ENCODE measurements at places on chromosomes 2 and 18. TPM values are rescaled to one million over a fixed set of nuclear protein-coding genes. Genes with fewer than 3 reads are reported as not detected.

GRCh38 chr2:17877811-17878280, 621 bp upstream of the KCNS3 start:
- no peak for DNase-seq

- DNase-seq: peak; percentile 16
These were observed 826.2 kb upstream of the DDX18 start for GRCh38 chr2:116988303-116988702.

- DNase-seq: no peak
These were observed 54.1 kb upstream of the ODC1 start for GRCh38 chr2:10501980-10502802.

GRCh38 chr2:238475034-238475433, 48.3 kb downstream of the ASB1 start:
- DNase-seq: no peak

GRCh38 chr2:51013079-51013932, 18.6 kb downstream of the NRXN1 start:
- DNase-seq: peak; percentile 3

DNA sequence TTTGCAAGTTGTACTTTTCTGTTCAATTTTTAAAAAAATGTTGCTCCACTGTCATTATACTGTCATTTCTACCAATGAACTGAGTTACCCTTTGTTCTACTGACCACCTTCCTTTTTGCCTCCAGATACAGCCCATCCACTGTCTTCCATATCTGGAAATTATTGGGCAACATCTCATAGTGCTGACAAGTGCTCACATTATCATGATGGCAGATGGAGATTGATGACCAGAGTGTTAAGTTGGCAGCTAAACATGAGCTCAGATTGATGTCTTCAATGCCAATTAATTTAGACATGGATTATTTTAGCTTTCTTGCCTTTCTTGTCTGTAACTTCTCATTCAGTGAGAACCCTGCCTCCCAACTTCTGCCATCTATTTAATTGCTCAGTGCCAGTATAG, 76.6 kb downstream of the KIAA1328 start:
- no peak for DNase-seq

DNA sequence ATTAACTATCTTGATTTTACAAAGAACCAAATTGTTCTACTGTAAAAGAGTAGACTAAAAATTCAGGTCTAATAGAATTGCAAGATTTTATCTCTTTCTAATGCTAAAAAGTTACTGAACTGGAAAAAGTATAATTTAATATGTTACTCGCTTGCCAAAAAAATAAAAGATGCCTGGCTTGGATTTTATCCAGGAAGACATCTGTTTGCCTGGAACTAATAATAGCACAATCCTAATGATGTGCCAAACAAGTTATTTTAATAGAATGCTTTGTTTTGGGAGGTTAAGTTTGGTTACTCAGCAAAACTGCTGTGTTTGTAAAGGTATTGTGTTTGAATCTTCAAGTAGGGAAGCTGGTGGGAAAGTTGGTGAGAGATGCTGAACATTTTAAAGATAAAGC, 19.4 kb upstream of the ZSWIM2 start:
- no peak for DNase-seq

GRCh38 chr2:17759805-17760204, 5.9 kb downstream of the GEN1 start:
- no peak for DNase-seq

DNA sequence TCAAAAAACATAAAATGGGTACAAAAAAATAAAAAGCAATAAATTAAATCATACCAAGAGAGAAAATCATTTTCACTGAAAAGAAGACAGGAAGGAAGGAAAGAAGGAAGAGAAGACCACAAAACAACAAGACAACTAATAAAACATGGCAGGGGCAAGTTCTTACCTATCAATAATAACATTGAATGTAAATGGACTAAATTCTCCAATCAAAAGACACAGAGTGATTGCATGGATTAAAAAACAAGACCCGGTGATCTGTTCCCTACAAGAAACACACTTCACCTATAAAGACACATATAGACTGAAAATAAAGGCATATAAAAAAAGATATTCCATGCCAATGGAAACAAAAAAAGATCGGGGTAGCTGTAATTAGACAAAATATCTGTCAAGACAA, 82.6 kb upstream of the CERS6 start:
- DNase-seq: no peak

- no peak for DNase-seq
These were observed 76.7 kb upstream of the CHAC2 start for GRCh38 chr2:53690876-53691275.

GRCh38 chr2:43377327-43377726, 150.9 kb upstream of the ZFP36L2 start:
- no peak for DNase-seq

- DNase-seq: no peak
These were observed 162.2 kb downstream of the INSIG2 start for GRCh38 chr2:118250463-118250862.

DNA sequence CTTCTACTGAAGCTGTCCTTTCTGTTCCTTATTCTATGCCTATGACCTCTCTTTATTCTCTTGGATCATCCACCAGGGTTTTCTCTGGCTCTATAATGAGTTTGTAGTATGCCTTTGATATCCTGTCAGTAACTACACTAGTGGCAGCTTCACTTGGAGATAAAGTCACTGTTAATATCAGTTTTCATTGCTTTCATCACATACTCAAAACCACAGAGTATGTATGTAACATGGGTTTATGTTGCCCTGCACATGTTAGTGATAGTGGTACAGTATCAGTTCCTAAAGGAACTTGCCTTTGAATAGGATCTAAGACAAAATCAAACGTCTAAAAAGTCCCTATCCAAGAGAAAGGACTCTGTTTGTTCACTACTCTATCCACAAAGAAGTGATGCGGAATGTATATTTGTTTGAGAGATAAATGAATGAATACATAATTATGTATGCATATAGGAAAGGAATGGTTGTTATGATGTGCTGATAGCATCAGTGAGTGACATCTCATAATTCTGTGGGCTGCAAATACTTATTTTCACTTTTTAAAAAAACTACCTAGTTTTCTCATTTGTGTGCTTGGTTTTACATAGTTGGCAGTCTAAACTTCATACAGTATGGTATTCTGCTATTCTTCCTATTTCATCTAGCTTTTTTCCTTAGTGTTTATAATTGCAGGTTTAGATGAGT, 45.1 kb downstream of the TET3 start:
- no peak for DNase-seq

DNA sequence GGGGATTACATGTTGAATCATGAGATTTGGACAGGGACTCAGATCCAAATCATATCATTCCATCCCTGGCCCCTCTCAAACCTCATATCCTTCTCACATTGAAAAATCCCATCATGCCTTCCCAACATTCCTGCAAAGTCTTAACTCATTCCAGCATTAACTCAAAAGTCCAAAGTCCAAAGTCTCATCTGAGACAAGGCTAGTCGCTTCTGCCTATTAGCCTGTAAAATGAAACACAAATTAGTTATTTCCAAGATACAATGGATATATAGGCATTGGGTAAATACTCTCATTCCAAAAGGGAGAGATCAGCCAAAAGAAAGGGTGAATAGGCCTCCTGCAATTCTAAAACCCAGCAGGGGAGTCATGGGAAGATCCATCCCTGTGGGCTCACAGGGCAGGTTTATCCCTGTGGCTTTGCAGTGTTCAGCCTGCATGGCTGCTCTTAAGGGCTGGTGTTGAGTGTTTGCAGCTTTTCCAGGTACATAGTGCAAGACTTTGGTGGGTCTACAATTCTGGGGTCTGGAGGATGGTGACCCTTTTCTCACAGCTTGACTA, 21.2 kb upstream of the SLC14A1 start:
- DNase-seq: no peak

DNA sequence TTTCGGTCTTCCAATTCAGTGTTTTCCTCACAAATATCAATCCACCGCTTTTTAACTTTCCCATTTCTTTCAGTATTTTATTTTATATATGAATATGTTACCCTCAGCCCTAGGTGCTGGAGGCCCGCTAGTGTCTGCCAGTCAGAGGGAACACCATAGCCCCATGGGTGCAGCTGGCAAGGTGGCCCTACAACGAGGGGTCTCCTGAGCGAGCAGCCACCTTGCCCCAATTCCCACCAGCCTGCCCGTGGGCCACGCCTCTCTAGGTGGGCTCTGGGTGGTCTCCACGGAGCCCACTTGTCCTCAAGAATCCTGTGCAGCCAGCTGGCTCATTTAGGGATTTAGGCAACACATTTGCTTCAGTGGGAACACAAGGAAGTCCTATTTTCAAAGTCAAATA, 72.5 kb upstream of the RGPD5 start:
- no peak for DNase-seq

DNA sequence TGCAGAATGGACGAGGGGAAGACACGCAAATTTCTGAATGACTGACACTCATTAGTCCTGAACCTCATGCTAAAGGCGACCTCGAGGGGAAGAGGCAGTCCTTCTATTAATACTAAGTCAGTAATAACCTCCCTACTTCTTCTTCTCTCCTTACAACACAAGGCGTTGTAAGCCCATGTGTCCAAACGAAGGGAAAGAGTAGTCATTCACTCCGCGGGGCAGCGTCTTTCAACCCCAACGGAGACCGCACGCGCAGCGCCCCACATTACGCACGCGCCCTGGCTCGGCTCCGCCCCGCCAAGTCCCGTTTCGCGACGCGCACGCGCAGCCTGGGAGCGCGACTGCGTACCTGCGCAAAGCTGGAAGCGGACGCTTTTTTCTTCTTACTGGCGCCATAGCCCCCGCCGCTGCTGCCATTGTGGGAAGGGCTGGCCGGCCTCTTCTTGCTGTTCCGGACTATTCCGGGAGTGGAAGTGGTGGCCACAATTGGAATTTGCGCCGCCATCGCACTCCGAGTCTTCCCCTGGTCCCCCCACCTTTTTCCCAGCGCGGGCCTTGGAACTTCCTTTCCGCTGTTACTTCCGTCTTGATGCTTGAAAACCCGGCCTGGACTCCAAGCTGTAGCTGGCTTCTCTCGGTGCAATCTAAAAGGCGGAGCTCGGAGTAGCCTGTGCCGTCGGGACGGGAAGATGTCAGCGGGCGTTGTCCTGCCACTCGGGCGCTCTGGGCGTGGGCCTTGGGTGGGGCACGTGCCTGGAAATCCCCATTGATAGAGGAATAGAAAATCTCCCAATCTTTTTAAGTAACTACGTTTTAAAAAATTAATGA, at the start of gene INO80C:
Gene INO80C, minus strand, starts transcription at position 591 of the 828 bp plus-strand sequence. Its CDS starts 86 bp downstream, at position 505.
- DNase-seq: peak; percentile 90

GRCh38 chr18:5983488-5983887, 88.2 kb upstream of the TMEM200C start:
- no peak for DNase-seq

- DNase-seq: no peak
These were observed 489.3 kb downstream of the ZNF516 start for GRCh38 chr18:76005632-76006208.

DNA sequence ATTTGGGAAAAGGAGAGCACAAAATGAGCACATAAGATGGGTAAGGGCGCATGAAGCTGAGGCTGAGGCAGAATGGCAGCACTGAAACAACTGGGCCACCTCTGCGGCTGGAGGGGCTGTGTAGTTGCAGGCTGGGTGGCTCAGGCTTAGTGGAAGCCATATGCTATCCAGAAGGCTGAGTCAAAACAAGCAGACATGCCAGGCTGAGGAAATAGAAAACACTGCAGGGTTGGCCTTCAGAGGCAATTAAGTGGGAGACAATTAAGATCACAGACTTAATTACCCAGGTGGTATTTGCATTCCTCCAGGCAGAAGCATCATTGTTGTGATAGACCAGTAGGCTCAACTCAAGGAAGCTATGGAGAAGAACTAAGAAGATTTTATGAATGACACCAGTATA, 11.4 kb upstream of the XPO1 start:
- no peak for DNase-seq

DNA sequence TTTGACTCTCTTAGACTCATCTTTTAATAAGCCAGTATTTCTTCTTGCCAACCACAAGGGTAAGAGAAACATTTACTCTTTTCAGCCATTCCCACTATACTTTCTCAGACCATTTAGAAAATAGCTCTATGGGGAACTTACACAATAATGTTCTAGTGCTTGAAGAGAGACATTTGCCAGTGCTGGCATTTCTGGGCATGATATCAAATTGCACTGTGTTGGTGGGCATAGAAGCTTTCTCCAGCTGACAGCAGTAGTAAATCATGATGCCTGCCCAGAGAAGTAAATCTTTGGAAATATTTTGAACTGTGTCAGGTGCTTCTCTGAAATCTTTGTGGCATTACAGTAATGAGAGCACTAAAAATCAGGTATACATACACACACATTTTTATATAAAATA, 346.6 kb downstream of the CBLN2 start:
- DNase-seq: peak; percentile 49

DNA sequence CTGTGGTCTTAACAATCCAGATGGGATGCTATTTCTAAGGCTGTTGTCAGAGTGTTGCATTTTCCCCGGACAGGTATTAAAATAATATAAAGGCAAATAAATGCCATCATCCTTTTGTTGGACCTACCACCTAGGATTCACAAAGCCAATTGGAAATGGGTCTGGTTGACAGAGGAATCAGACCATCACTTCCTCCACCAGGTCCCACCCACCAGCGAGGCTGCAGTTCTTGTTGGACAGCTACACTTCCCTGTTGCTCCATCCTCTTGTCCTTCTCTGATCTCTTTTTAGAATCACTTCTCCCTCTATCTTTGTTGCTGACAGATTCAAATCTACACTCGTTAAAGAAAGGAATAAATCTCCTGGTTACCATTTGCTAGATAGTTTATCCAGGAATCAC, 1.1 kb downstream of the TMEM169 start:
- no peak for DNase-seq

DNA sequence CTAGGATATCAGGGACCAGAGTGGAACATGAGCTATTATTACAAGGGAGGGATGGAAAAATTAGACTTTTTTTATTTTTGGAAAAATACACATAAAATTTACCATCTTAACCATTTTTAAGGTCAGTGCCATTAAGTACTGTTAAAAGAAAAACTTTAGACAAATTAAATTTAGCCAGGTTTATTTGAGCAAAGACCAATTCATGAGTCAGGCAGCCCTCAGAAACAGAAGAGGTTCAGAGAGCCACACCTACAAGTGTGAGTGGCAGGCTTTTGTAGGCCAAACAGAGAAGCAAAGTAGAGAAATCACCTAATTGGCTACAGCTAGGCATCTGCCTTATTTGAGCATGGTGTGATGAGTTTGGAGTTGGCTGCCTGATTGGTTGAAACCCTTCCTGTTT, 301.3 kb upstream of the RAB12 start:
- no peak for DNase-seq

Gene FAP
- total RNA-seq: 3.3 TPM

Gene ELOA2
- not detected for total RNA-seq

Gene SULT1C4
- total RNA-seq: not detected

Gene GDF7
- total RNA-seq: 0.02 TPM

Gene TSPYL6
- total RNA-seq: not detected

Gene C18orf63
- total RNA-seq: not detected
